Stimulated activated CD8-positive, alpha-beta memory T cell treated with anti-CD3 and anti-CD28 coated beads, Interleukin-15, amount 100 ng/mL, for 4 hours (primary cell): ENCODE measurements at places on chromosomes 6 and 20.

DNA sequence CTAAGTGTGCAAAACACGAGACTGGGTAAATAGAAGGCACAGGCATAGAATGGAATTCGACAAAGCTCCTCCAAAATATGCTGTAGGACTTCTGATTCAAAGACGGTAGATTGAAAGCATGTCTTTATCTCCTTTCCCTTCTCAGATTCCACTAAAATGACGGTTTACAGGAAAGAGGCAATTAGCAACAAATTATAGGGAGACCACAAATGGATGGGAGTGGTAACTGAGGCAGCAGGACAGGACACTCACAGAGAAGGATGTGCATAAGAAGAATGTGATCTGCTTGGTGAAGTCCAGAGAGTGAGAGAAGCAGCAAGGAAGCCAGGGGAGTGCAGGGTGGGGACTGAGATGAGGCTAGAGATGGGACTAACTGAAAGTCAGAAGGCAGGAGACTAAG is 113.4 kb upstream of the MRPS10 start:
- no peak for DNase-seq

DNA sequence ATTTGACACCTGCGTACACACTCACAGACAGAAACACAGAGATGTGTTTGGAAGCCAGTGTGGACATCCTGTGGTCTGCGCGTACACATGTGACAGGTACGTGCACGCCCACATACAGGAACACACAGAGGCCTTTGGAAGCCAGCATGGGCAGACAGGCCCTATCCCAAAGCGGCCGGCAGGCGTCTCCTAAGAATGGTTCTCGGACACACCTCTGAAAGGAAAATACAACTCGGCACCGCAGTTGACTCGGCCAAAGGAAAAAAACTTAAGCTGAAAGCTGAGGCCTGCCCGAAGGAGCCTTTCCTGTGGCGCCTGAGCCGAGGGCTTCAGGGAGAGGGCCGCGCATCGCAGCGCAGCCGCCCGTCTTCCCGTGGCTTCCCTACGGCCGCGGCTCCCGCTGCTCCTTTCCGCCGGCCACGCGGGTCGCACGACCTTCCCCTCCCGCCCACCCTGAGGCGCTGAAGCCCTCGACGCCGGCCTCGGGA is 1.4 kb upstream of the CEP43 start:
- DNase-seq: no peak

GRCh38 chr20:20353576-20353975 is 14.3 kb upstream of the INSM1 start:
- DNase-seq: no peak

- no peak for DNase-seq
Observed at GRCh38 chr20:38818113-38819065, 12.9 kb downstream of the PPP1R16B start.

DNA sequence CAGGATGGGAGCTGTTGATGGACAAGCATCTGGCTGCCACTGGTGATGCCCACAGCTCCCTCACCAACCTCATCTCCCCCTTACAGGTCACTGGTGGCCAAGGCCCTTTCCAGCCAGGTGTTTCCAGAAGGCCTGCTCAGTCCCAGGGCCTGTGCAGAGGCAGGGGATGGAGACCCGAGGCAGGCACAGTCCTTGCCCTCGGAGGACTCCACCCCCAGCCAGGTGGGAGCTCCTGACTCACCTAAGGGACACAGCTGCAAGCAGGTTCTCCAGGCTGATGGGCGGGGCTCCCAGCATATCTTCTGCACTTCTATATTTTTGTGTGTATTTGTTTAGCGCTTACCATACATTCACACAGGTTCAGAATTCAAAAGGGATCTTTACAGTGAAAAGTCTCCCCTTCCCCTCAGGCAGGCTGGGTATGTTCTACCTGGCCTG is 17.4 kb downstream of the PRPH2 start:
- DNase-seq: no peak

DNA sequence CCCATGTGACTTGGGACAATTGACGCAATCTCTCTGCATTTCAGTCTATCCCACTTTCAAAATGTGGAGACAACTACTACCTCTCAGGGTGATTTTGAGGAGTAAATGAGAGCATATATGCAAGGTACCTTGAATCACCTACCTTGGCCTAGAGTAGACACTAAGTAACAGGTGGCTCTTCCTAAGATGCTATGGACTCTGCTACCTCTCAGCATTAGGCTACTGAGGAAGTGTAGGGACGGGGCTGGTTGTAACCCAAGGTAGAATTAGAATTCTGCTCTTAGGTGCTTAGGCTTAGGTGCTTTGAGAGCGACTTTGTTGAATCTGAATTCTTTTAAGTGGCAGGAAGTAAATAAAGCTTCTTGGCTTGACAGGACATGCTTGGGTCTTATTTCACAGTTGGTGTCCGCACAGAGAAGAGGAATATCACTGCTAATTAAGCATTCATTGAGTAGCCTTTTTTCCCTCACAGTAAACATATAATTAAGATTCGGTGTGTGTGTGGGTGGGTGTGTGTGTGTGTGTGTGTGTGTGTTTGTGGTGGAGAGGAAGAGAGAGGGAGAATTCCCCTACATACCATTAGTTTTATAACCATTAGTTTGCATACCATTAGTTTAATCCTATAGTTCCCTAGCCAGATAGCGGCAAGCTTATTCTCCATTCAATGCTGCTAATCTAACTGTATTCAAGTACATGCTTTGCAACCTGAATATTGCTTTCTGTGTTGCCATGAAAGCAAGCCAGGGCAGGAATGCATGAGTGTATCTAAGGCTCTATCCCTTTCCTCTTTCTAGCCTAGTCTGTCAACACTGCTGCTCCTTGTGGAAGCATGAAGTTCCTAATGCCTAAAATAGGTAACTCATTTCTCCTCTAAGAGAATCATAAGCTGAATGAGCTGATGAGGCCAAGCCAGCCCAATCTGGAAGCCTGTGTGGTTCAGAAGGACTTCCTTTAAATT is 112.5 kb downstream of the IPCEF1 start:
- no peak for DNase-seq

DNA sequence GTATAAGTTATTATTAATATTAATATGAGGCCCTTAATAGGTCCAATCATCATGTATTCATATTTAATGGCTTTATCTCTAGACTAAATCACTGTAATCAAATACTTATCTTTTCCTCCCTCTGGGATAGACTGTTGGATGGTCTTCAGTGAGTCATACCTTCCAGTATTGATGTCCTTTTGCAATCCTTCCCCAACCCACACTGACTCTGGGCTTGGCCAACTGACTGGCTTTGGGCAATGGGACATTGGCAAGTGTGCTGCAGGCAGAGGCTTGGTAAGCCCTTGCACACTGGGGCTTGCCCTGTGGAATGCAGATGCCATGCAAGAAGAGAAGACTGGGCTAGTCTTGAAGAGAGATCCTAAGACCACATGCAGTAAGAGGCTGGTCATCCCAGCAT is 136.6 kb downstream of the CCDC170 start:
- DNase-seq: no peak

DNA sequence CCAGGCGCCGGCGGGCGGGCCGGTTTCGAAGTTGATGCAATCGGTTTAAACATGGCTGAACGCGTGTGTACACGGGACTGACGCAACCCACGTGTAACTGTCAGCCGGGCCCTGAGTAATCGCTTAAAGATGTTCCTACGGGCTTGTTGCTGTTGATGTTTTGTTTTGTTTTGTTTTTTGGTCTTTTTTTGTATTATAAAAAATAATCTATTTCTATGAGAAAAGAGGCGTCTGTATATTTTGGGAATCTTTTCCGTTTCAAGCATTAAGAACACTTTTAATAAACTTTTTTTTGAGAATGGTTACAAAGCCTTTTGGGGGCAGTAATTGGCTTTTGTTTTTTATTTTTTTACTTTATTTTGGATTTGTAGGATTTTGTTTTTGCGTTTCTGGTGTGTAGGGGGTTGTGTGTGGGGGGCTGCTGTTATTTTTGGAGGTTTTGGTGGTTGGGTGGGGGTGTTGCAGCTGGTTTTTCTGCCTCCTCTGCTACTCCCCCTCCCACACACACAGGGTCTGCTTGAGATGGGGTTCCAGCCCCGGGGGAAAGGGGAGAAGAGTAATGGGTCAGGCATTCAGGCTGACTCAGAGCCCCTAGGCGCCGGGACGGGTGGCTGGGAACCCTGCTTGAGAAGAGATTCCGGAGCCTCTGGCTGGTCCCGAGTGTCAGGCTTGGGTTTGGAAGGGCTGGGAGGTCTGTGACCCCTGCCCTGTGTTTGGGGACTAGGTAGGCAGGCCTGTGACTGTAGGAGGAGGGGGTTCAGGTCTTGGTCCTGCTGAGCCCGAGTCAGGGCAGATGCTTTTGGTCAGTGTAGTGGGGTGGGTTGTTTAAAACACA is 2.0 kb downstream of the CEBPB start:
- peak; percentile 75 for DNase-seq

- DNase-seq: no peak
Observed at GRCh38 chr6:168017629-168018028, 20.2 kb downstream of the KIF25 start.

DNA sequence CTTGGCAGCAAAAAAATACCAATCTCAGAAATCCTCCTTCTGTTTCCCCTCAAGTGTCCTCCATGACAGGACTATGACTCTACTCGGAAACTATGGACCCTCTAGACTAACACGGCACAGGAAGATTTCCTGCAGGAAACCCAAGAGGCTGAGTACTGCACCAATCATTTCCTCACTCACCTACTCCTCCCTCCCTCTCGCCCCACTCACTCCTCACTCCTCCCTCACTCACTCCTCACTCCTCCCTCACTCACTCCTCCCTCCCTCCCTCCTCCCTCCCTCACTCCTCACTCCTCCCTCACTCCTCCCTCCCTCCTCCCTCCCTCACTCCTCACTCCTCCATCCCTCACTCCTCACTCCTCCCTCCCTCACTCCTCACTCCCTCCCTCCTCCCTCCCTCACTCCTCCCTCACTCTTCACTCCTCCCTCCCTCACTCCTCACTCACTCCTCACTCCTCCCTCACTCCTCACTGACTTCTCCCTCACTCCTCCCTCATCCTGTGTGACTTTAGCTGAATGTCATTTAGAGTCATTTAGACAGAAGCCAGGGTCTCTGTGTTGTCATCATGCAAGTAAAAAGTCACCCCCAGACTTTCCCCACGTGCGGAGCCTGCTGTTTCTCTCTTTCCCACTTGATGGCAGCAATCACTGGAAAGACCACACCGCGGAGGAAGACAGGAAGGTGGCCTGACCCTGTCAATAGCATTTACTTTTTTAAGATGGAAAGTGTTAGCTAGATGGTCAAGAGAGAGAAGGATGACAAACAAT is 226.8 kb upstream of the PDE10A start:
- DNase-seq: no peak

DNA sequence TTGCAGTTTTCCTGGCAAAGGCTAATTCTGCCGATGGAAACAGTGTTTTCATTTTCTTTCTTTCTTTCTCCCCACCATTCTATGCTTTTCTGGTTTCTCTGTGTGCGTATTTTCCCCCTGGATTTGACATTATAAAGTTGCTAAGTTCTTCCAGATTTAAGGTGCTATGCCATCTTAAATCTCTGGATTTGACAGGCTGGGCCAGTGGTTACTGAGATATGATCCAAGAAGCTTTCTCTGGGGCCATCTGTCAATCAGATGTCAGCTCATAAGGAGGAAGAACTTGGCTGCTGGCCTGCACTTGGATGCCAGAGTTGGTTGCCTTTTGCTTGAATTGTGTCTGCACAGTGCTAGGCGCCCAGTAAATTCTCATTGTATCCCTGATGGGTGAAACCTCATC is 39.7 kb downstream of the SLC2A10 start:
- DNase-seq: no peak

GRCh38 chr20:46119028-46119546 is 973 bp downstream of the CD40 start:
- DNase-seq: no peak

DNA sequence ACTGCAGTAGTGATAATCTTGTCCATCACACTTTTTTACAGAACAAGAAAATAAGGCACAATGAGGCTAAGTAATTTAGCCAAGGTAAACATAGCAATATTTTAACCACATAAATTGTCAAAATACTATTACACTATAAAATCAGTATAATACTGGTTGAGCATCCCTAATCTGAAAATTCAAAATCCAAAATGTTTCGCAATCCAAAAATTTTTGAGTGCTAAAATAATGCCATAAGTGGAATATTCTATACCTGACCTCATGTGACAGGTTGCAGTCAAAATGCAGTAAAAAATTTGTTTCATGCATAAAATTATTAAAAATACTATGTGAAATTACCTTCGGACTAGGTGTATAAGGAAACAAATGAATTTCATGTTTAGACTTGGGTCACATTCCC is 101.5 kb downstream of the PDSS2 start:
- DNase-seq: no peak

DNA sequence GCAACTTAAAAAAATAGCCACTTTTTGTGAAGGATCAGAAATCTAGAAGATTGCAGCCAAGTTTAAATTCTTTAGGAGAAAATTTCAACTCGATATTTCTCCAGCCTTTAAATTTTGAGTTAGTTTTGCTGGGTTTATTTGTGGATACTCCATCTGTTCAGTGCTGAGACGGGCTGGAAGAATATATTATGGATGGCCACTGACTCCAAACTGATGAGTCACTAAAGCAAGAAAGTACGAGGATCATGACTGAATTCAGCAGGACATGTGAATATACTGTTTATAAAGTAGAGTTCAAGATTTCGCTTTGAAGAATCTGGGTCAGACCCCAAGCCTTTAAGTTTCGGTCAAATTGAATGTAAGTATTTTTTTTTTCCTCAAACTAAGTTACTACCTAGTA is 199.5 kb downstream of the ADGRB3 start:
- DNase-seq: no peak

GRCh38 chr20:44142413-44142812 is 44.6 kb downstream of the JPH2 start:
- DNase-seq: no peak
